SHP77 treated with DMSO at 0.1 percent for 48 hours (cell line): ENCODE measurements at places on chromosomes 13 and 19.

- no peak for DNase-seq
These were observed 49.0 kb downstream of the DNAJC15 start for GRCh38 chr13:43072394-43072793.

DNA sequence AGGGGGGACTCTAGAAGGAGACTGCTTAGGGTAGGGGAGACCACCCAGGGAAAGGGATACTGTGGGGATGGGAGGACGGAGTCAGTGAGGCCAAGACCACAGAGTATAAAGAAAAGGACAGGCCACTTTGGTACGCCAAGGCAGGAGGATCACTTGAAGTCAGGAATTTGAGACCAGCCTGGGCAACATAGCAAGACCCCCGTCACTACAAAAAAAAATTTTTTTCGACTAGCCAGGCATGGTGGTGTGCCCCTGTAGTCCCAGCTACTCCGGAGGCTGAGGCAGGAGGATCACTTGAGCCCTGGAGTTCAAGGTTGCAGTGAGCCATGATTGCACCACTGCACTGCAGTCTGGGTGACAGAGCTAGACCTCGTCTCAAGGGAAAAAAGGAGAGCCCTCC, 6.6 kb downstream of the IFNL3 start:
- no peak for DNase-seq

DNA sequence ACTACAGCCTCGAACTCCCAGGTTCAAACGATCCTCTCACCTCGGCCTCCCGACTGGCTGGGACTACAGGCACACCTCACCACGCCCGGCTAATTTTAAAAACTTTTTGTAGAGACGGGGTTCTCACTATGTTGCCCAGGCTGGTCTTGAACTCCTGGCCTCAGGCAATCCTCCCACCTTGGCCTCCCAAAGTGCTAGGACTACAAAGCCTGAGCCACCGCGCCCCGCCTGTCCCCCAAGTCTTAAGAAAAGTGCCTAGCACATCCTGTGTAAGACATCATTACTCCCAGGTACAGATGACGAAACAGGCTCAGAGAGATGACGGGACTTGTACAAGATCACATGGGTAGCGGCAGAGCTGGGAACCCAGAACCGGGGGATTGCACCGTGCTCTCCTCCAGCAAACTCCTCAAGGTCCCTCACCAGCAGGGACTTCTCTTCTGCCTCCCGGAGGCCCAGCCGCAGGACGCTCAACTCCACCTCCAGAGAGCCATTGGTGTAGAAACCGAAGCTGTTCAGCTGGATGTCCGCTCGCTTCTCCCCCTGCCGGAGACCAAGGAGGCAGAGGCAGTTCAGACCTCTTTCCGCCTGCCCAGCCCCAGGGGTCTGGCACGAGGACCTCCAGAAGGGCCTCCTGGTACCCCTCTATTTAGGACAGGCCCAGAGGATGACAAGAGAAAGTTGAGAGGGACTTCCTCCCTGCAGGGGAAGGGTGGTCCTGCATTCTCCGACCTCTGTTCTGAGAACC, 1.0 kb downstream of the GPR108 start:
- peak; percentile 45 for DNase-seq

DNA sequence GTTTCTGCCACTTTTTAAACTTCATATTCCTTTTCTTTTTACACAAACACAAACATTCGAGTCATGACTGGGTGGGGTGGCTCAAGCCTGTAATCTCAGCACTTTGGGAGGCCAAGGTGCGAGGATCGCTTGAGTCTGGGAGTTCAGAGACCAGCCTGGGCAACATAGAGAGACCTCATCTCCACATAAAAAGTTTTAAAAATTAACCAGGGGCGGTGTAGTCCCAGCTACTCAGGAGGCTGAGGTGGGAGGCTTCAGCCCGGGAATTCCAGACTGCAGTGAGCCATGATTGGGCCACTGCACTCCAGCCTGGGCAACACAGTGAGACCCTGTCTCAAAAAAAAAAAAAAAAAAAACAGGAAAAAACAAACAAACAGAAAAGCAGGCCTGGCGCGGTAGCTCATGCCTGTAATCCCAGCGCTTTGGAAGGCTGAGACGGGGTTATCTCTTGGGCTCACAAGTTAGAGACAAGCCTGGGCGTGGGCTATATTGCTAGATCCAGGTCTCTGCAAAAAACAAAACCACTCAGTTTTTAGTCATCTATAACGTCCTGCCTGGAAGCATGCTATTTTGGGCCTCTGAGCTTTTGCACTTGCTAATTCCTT, 583 bp upstream of the BAX start:
- DNase-seq, result no peak

DNA sequence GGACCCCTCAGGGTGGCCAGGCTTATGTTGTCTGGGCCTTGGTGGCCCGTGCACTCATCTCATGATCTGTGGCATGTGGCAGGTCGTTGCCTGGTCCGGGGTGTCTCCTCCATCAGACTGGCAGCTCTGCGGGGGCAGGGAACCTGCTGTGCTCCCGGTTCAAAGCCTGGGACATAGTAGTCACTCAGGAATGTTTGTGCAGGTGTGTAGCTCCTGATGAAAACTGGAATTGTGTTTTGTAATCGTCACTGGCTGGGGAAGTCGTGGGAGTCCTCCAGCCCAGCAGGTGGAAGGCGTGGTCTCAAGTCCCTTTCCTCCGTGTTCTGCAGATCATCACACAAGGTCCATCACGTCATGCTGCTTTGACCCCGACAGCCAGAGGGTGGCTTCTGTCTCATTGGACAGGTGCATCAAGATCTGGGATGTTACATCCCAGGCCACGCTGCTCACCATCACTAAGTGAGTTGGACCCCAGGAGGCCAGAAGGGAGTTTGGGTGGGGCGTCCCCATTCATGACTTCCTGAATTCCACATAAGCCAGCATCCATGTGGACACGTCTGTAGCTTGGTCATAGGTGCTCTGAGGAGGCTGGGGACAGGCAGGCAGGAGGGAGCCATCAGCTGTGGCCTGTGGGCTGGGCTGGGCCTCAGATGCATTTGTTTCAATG, 19.1 kb downstream of the WDR88 start:
- peak; percentile 10 for DNase-seq

- peak; percentile 47 for DNase-seq
These were observed 164.6 kb downstream of the NDFIP2 start for GRCh38 chr13:79645569-79645968.

GRCh38 chr13:102177431-102177830, 224.4 kb downstream of the FGF14 start:
- no peak for DNase-seq

- no peak for DNase-seq
These were observed 6.5 kb downstream of the CCNA1 start for GRCh38 chr13:36438594-36439483.

DNA sequence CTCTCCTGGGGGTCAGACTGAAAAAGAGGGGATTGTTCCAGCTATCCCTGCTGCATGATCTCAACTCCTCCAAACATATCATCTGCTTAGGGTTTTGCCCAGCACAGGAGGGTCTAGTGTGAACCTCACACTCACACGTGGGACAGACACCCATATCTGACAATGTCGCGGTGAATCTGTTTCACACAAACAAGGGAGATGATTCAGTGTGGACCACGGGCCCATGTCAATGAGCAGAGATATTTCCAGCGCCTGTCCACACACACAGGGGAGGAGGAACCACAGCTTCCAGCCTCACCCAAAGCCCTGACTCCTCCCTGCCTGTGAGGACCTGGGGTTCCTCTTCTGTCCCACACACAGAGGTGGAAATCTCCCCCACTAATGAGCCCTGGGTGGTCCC, 29.6 kb upstream of the KIR3DL3 start:
- DNase-seq, result no peak

DNA sequence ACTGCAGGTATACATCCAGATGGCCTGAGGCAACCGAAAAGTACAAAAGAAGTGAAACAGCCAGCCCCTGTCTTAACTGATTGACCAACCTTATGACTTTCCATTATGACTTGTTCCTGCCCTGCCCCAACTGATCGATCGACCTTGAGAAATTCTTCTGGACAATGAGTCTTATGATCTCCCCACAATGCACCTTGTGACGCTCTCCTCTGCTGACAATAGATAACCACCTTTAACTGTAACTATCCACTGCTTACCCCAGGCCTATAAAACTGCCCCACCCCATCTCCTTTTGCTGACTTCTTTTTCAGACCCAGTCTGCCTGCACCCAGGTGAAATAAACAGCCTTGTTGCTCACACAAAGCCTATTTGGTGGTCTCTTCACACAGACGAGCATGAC, 11.2 kb downstream of the ZNF83 start:
- no peak for DNase-seq
